RPMI8226 (cell line): ENCODE measurements at places on chromosomes 16 and 17.

DNA sequence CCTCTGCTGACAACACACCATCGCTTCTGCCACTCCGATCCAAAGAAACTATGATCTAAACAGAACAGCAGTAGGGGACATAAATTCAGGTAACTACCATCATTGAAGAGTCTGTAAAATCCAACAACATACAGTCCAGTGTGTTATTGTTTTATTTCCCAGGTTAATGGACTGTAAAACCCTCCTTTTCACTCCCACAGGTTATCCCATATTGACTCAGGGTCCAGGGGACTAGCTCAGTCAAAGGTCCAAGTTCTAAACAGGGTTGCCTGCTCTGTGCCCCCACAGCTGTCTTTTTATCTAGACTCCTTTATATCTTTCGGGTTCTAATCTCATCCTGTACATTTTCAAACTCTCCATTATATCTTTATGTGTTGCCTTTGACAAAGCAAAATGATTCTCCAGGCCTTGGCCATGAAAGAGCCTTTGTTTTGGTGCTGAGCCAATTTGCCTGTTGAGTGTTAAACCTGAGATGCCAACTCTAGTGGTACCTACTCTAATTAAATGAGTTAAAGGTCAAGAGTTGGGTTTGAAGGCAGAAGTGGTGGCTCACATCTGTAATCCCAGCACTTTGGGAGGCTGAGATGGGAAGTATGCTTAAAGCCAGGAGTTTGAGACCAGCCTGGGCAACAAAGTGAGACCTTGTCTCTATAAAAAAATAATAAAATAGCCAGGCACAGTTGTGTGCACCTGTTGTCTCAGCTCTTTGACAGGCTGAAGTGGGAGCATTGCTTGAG lies 80.5 kb downstream of the SNX11 start:
- DNase-seq = no peak

DNA sequence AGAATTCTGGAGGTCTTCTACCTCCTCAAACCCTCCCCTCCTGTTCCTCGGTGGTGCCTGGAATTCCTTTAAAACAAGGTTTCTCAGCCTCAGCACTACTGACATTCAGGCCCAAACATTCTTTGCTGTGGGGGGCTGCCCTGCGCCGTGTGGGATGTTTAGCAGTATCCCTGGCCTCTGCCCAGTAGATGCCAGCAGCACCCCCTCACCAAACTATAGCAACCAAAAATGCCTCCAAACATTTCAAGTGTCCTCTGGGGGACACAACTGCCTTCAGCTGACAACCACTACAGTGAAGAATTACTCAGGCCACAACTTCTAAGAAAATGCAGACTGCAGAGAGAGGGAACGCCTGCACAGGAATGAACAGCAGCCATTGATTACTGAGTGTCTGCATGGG lies 28.4 kb downstream of the TEKT5 start:
- DNase-seq = no peak

GRCh38 chr17:40224718-40225550 lies 5.8 kb downstream of the WIPF2 start:
- no peak for DNase-seq

GRCh38 chr17:80851277-80851925 lies 140.2 kb upstream of the CHMP6 start:
- no peak for DNase-seq

- peak; percentile 64 for DNase-seq
These were observed 13.5 kb upstream of the ITGB3 start for GRCh38 chr17:47239967-47240651.

DNA sequence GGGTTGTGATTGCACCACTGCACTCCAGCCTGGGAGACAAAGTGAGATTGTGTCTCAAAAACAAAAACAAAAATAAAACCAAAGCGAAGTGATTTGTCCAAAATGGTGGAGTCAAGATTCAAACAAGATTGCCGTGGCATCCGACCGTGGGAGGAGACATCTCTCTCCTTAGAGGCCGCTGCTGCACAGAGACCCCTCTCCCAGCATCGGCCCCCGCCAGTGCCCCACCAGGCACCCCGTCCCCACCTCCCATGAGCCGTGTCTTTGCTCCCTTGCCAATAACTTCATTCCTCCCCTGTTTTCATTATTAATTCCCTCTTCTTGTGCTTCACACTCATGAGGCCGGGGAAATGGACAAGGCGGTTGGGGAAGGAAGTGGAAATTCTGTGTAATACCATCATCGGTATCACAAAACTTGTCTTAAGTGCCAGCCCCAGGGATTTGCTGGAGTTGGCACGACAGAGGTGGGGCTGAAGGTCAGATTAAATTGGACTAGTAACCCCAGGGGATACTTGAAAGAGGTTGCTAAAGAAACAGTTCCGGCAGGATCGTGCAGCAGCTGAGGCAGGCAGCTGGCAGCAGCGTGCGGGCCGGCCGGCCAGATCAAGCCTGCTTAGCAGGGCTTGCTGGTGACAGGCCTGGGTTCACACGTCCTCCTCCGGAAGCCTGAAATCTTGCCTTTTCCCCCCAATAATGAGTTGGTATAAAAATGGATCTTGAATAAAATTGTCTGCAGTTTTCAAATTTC lies 66.8 kb downstream of the RTN4RL1 start:
- no peak for DNase-seq

GRCh38 chr16:24950275-24950674 lies 64.9 kb downstream of the ARHGAP17 start:
- DNase-seq = no peak

DNA sequence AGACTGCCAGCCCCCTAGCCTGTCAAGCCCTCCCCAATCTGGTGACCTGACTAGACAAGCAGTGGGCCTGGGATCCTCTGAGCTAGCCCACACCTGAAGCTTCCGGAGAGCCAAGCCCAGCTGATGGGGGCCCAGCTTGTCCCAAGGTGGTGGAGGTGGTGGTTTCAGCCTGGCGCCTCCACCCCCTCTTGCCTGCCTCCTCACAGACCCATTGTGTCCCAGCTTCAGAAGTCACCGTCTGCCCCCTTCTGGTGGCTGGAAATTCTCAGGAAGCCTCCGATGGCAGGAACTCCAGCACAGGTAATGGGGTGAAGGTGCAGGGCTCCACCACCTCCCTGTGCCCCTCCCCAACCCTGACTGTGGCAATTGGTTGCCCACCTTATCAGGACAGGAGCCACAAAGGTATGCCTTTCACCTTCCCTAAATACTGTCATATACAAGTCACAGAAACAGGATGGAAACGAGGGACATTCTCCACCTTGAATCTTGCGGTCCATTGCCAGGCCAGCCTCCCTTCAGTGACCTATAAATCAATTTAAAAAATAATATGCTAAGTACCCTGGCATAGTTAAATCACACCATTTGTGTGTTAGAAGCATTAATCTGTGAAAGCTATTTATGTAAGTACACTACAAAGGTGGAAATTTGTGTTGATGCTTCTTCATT lies 66.0 kb upstream of the ZNF423 start:
- peak; percentile 87 for DNase-seq

DNA sequence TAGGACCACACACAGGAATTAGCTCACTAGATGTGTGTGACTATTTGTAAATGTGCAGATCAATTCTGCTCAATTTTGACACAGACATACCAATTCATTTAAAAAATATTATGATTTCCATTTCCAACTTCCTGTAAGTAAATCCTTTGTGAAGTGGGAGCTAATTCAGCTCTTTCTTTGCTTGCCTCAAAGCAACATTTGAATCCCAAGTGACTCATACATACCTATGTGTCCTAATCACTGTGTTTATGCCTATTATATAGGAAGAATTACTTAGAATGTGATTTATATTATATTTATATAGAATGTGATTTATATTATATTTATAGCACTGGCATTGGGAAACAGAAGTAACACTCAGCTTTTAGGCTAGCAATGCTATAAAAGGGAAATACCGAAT lies 195.9 kb upstream of the C17orf78 start:
- DNase-seq = no peak

DNA sequence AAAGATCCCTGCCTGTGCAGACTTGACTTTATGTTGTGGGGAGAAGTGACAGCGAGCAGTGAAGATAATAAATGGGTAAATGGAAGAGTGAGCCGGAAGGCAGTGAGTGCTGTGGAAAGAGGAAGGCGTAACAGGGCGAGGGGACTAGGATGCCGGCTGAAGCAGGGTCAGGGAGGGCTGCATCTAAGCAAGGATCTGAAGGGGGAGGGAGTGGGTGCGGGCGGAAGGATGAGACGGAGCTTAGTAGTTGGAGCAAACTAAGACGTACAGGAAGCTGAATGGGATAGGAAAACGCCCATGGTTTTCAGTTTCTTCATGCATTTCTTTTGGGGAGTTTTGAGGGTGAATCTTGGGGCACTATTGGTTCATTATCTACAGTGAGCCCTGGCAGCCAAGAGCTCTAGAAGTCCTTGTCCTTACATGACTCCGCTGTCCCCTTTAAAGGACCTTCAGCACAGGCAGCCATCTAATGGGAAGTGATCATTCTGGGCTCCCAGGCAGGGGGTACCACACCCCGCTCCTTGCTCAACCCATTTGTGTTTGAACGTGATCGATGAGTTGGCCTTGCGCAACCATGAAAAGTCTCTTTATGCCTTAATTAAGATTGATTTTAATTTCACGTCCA lies 10.4 kb upstream of the NAT9 start:
- no peak for DNase-seq

GRCh38 chr17:61734466-61734865 lies 128.9 kb downstream of the BRIP1 start:
- no peak for DNase-seq

DNA sequence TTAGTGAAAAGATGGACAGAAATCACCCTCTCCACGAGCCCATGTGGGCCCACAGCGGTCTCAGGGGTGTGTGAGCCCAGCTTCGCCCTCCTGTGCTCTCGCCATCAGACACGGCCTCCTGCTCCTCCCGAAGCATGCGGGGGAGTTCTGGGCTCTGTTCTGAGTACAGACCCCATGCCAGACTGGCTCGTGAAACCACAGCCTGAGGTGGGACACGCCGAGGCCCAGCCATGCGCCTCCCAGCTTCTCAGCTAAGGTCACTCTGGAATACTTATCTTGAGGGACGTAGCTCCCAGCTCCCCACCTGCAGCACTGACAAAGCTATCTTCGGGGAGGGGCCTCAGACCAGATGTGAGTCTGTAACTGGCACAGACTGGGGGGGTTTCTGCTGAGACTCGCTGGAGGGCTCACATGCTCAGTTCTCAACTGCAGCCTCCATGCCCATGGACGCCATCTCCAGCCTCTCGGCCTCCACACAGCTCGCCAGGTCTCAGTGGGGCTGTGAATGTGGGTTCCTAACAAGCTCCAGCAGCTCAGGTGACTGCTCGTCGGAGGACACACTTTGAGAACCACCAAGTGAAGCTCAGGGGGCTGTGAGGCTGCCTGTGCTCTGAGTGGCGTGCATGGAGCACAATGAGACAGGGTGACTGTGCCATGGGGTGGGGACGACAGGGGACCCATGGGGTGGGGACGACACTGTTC lies 95.2 kb downstream of the ZNF778 start:
- no peak for DNase-seq

GRCh38 chr16:50285406-50286003 lies 19.2 kb downstream of the ADCY7 start:
- no peak for DNase-seq

DNA sequence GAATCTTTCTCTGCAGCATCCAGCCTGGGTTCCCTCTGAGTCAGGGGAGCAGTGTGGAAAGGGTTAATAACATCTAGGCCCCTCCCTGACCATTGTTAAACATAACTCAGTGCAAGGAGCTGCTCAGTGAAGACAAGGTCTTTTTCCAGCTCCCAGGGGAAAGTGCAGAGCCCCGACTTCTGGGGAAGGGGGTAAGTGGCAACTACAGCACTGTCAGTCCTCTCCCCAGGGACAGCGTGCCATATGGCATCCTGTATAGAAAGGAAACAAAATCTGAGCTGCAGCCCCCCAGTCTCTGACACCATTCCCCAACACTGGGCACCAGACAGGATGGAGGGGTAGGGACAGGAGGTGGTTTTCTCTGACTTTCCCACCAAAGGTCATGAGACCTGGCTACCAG lies 7.8 kb downstream of the MRPL27 start:
- no peak for DNase-seq

DNA sequence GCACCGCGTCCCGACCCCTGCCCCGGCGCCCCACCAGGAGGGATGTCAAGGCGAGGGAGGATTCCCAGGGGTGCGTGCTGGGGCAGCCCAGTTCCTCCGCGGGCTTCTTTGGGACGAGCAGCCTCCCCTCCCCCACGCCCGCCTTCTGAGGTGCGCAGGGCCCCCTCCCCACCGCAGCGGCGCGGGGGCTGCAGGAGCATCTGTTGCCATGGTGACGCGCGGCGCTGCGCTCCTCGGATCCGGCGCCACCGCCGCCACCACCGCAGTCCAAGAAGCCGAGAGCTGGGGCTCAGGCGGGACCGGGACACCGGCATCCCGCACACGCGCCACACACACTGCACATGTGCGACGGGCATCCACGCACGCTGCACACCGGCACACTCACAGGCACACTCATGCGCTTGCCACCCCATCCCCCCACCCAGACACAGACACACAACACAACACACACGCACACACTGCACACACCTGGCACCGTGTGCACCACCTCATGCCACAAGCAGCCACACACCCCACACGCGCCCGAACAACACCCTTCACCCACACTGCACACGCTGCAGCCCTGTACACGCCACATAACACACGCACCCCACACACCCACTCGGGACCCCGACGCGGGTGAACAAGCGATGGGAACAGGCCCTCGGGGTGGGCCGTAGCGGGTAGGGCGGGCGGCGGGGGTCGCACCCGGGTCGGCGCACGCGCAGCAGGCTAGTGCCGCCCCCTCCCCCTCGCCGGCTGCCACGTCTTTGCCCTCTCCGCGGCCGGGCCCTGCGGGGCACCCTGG lies 17.0 kb downstream of the ENPP7 start:
- no peak for DNase-seq

DNA sequence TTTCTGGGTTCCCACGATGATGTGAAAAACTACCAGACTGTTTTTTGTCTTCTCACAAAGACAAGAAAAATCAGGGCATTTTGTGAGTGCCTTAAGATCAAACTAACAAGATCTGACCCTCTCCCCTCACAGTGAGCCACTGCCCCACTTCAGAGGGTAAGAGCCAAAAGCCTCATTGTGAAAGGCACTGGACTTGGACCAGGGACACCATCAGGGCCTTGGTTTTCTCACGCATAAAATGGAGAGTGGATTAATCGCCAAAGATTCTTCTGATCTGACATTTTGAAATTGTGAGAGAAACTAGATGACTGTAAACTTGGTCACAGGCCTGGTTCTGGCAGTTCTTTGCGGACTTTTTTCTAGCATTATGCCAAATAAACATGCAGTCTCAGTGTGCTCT lies 21.0 kb upstream of the ENDOV start:
- DNase-seq = no peak
